ENCODE measurements at places on chromosomes 5 and 9. TPM values are rescaled to one million over a fixed set of nuclear protein-coding genes. Genes with fewer than 3 reads are reported as not detected.
A peak's percentile ranks its signal among the peaks of the same experiment; 100 is the strongest.

- DNase-seq, result no peak
Measured at GRCh38 chr5:68316469-68316868, 100.9 kb downstream of the PIK3R1 start.

FOXD4L5 gene
- not detected for total RNA-seq

SLC31A2 gene
- total RNA-seq, result 11.1 TPM

DNA sequence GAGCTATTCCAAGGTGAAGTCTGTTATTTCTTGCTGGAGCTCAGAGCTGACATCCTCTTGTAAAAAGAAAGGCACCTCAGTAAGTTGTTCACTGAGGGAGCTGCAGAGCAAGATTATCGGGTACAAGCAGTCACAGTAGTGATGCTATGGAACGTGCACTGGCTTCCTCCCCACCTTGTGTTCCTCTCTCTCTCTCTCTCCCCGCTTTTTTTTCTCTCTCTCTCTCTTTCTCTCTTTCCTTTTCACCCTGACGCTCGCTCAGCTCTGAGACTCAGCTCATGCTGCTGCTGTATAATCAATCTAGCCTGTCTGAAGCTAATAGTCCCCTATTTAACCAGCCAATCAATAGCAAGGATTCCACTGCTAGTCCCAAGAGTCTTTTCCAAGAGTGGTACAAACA lies 587.6 kb upstream of the CDH18 start:
- DNase-seq, result no peak

GRCh38 chr5:129978270-129978669 lies 74.0 kb downstream of the CHSY3 start:
- no peak for DNase-seq

FCHSD1 gene
- total RNA-seq, result 24.4 TPM

DNA sequence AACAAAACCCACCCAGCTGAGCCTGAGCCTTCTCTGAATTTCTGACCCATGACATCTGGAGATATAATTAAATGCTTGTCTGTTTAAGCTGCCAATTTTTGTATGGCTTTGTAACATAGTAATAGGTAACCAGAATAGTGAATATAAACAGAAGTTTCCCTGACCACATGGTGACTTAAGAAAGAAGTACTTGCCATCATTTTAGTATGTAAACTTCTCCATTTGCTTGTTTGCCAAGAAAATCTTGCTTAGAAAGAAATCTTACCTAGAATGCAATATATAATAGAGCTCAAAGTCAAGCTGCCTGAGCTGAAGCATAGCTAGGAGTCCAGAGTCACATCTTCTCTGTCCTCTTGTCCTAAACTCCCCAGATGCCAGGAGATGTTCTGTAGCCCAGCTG lies 117.0 kb downstream of the PCSK1 start:
- DNase-seq, result no peak

GRCh38 chr5:21862986-21863385 lies 990.2 kb downstream of the CDH12 start:
- DNase-seq, result no peak

GRCh38 chr5:964821-965220 lies 43.8 kb upstream of the NKD2 start:
- DNase-seq, result no peak

DNA sequence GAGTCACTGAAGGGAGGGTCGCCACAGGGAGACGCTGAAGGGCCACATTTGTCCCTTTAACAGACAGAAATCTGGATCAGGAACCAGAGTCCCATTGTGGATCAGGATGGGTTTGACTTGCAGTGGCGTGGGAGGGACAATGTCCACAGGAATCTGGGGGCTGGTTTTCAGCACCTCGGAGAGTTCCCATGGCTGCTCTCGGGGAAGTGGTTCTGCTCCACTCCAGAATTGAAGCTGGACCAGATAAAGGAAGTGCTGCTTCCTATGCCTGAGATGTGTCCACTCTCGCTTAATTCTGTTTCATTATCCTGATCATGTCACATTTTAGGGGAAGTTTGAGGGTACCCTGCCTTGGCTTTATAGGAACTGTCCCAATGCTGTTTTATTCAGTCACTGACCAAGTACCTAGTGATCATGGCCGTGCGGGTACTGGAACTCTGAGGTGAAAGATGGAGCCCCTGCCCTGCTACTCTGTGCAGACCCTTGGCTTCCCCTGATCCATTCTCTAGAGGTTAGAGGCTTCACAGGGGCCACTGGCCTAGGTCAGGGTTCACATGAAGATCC lies 28.7 kb downstream of the ENHO start:
- peak; percentile 71 for DNase-seq

GRCh38 chr5:181131514-181131913 lies 545 bp upstream of the OR2V1 start:
- no peak for DNase-seq

GRCh38 chr5:101440173-101440572 lies 537.1 kb upstream of the ST8SIA4 start:
- DNase-seq, result no peak

ANKRD18B gene
- 0.11 TPM for total RNA-seq

DNA sequence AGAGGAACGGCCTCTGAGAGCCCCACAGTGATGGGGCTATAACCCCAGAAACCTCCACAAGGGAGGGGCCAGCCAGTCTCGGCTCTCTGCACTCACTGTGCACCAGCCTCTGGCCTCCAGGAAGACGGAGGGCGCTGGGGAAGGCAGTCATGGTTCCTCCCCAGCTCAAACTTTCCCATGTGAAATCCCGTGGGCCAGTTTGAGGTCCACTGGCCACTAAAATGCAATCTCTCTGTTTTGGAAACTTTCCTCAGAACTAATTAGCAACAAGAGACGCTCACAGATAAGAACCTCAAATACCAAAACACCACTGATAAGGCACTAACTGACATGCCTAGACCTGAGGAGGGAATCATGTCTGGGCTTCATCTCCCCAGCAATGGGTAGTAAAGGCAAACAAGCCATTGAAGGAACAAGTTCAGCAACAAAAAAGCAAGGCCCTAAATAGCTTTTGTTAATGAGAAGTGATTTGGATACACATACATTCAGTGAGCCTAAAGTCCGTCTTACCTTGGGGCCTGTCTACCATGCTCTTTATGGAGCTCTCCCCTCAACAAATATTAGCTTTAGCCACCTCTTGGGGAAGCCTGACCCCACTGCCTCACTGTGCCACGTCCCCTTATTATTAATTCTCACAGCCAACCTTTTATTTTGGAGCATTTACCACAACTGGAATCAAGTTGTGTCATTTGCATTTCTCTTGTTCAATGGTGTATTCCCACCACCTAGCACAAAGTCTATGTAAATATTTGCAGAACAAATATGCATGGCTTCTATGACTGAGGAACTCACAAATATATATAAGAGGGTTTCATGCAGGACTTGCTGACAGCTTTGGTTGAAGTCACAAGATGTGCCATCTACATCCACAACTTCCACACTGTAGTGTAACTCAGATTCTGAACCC lies 56.1 kb upstream of the GLRX start:
- no peak for DNase-seq

- DNase-seq, result no peak
Measured at GRCh38 chr5:149886692-149887470, 57.7 kb downstream of the PDE6A start.

IFNB1 gene
- total RNA-seq, result not detected
